ENCODE measurements at places on chromosomes 12 and 14. TPM values are rescaled to one million over a fixed set of nuclear protein-coding genes. Genes with fewer than 3 reads are reported as not detected.
A peak's percentile ranks its signal among the peaks of the same experiment; 100 is the strongest.

DNA sequence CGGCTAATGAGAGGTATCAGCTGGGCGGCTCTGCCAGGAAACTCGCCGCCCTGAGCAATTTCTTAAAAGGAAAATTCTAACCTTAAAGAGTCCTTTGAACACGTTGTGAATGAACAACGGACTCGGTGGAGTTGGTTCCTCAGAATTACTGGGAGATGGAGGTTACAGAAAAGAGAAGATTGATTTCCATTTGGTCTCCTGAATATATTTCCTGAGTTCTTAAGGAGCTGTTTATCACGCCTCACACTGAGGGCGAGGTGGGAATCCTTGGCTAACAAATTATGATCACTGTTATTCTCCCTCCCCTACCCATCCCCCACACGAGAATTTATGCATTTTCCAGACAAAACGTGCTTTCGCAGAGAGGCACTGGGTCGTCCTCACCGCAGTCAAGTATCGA is 194.5 kb upstream of the C14orf180 start:
- no peak for DNase-seq

DNA sequence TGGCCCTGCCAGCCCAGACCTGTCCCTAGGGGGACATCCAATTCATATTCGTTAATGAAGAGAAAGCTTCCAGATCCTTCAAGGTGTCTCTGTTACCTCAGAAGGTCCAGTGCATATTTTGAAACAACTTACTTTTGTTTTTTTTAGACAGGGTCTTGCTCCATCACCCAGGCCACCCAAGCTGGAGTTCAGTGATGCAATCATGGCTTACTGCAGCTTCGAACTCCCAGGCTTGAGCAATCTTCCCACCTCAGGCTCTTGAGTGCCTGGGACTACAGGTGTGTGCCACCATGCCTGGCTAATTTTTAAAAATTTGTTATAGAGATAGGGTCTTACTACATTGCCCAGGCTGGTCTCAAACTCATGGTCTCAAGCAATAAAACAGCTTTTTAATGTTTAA is 48.4 kb downstream of the B4GALNT3 start:
- no peak for DNase-seq

DNA sequence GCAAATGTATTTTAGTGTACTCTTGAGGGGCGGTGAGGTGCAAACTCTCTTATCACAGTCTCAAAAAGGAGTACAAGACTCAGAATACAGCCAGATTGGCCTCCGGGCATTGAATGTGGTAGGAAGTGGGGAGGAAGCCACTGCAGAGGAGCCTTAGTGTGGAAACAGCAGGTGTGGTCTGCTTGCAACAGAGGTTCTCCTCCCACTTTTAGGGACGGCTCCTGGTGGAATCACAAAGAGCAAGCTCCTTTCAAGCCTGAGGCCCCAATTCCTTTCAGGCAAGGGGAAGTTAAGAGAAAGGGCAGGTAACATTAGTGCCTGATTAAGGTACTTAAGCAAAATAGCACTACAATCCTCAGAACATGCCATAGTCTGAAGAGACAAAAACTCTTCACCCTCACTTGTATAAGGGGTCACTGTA is 23.7 kb upstream of the SLC2A3 start:
- DNase-seq: peak; percentile 60

- DNase-seq: peak; percentile 71
Observed at GRCh38 chr14:101072945-101073597, 169.5 kb upstream of the RTL1 start.

DNA sequence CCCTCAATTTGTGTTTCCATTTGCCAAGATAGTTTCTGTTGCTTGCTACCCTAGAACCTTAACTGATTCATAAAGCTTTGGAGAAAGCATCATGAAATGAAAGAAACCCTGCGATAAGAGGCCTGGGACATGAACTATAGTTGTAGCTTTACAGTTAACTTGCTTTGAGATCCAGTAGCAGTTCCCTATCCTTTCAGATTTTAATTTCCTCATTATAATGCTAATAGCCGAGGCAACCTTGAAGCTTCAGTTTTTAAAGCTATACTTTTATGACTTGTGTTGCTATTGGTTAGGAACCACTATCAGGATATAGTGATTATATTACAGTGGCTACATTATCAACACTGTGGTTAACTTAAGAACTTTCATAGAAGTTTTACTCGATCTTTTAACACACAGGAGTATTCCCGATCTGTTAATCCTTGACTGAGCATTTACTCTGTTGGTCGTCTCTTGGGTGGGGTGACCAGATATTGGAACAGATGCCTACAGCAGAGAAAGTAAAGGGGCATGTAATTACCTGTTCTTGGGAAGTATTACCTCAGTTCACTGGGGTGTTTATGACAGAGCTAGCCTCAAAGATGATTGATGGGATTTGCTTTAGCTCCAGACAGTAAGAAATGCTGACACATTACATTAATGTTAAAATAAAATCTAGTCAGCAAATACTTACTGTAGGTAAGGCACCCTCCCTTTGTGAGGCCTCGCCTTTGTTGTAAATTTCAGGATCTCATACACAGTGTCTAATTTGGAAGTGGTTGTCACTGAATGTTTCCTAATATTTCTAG is 86.2 kb upstream of the CSRP2 start:
- DNase-seq: no peak

Gene MYF5
- not detected for total RNA-seq

DNA sequence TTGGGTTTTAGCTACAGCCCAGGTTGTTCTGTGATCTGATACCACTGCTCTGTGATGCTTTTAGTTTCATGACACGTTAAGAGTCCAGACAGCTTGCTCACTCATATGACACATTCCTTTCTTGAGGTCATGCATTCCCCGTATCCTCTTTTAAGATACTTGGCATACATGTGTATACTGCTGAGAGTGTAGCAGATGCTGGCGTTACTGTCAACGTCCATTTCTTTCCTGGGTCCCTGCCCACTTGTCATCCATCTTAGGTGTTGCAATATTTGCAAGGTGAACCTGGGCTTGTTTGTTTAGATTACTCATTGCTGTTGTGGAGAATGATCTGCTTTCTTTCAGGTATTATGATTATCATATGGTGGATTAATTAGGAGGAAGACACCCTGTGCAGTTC is 9.1 kb upstream of the EMP1 start:
- no peak for DNase-seq

- no peak for DNase-seq
Observed at GRCh38 chr12:125140279-125141209, 75.3 kb downstream of the AACS start.

DNA sequence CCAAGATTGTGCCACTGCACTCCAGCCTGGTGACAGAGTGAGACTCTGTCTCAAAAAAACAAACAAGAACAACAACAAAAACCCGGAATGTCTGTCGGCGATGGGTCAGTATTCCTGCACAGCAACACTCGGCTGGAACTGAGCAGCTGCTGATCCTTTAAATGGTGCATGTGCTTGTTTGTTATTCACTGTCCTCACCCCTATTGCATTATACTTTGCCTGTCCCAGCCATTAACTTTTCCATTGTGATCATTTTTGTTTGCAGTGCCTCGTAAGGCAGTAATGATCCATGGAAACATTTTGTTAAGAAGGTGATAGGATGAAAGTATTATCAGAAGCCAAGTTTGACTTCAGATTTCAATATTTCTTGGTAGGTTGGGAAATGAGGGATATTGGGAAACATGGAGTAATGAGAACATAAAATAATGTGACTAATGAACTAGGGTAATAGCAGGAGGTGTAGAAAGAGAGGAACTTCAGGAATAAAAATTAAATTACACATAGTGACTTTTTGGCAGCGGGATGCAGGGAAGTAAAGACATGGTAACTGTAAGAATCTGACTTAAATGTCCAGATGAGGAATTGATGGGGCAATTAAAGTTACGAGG is 6.1 kb downstream of the ACSS3 start:
- DNase-seq: no peak

Gene MYBPC1
- not detected for total RNA-seq

Gene TIMELESS
- total RNA-seq: 46.3 TPM

DNA sequence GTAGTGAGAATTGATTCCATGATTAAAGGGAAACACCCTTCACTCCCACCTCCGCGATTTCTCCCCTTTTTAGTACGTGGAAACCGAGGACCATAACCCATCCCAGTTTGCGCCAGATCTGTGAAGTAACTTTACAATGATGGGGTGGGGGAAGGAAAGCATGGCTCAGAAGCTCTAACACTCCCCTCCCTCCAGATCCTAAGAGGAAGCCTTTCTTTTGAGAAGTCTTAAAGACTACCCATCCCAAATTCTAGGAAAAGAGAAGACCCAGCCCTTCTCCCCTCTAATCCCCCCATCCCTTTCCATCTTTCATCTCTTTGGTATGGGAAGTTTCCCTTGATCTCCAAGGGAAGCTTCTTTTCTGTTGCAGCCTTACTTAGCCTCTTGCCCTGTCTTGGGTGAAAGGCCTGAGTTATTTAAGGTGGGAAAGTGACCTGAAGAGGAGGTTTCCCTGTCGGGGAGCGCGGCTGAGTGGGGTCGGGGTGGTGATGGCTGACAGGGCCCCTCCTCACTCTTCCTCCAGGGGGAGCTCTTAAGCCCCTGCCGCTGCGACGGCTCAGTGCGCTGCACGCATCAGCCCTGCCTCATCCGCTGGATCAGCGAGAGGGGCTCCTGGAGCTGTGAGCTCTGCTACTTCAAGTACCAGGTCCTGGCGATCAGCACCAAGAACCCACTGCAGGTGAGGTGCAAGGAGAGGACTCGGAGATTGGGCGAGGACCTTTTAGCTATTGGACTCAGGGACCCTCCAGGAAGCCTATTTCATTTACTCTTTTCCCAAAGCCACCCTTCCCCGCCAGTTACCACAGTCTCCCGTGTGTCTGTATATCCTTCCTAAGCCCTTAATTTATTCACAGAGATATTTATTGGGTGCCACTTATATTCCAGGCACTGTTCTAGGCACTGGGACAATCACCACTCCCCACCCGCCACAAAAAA is 1.8 kb downstream of the MARCHF9 start:
- DNase-seq: peak; percentile 83

Gene MYO1H
- not detected for total RNA-seq

Gene CLECL1
- 3.1 TPM for total RNA-seq

DNA sequence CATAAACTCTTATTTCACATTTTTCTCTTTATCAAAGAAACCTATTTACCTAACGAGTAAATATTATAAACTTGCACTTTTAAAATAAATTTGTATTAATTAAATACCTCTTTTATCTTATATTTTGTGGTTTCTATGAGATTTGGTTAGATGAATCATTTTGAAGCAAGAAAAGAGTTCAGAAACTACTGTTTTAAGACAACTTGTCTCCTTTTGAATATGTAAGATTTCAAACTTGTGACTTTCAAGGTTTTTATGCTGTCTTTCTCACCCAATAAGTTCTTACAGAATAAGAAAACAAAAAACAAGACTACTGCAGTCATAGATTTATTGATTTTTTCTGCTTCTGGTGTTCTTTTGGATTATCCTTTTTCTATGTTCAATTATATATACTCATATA is 339.0 kb downstream of the SNAPC1 start:
- DNase-seq: no peak

- DNase-seq: no peak
Observed at GRCh38 chr12:107164392-107164791, 71.0 kb upstream of the CRY1 start.

DNA sequence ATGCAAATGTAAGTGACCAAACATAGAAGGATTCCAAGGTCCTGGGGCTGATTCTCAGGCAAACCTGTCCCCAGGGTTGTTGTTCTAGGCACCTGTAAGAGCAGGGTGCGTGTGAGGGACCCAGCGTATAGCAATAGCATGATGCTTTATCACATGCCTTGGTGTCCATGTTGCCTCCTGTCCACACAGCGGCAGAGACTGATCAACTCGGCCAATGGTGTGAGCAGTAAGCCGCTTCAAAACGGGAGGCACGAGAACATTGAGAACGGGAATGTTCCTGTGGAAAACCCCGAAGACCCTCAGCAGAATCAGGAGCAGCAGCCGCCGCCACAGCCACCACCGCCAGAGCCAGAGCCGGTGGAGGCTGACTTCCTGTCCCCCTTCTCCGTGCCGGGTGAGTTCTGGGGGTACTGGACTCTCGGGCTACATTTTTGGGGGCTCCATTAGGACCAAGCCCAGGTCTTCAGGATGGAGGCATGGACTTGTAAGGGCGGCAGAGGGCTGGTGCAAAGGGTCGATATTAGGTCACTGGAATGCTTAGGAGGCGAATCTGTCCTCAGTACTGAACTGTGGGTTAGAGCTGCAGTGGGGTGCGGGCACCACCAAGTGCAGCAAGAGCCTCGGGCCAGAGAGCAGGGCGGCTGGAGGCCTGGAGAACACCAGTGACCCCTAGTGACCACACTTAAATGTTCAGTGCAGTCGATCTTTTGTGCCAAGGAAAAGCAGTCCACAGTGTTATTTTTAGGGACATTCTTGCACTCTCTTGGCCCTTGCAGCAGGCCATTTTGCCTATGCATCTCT is 57.2 kb upstream of the RIN3 start:
- DNase-seq: peak; percentile 30

Gene PLEKHA5
- 5.7 TPM for total RNA-seq

Gene AICDA
- not detected for total RNA-seq

All from activated CD4-positive, alpha-beta T cell treated with anti-CD3 and anti-CD28 coated beads for 36 hours (primary cell).